Body of pancreas (tissue), 4 donors: ENCODE measurements at places on chromosomes 5 and 9. TPM values are rescaled to one million over a fixed set of nuclear protein-coding genes. Genes with fewer than 3 reads are reported as not detected.

Gene PCDHGB2
- total RNA-seq = 9.3 TPM

DNA sequence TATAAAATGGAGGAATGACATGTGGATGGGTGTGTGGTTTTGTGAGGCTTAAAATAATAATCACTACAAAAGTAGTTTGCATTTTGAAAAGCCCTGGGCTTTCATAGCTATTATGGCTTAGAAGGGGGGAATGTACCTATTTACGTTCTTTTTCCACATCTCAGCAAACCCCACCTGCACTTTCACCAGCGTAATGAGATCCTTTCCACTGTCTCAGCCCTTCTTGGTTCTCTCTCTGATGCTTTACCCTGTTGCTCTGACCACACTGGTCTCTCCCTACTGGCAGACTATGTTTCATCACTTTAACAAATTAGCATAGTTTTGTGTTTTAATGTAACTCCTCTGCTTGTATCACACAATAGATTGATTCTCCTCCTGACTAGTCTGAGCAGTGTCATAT lies 234.6 kb downstream of the DMRT2 start:
- no peak for DNase-seq

- DNase-seq = no peak
Observed at GRCh38 chr9:122609804-122610203, 4.7 kb upstream of the OR1Q1 start.

DNA sequence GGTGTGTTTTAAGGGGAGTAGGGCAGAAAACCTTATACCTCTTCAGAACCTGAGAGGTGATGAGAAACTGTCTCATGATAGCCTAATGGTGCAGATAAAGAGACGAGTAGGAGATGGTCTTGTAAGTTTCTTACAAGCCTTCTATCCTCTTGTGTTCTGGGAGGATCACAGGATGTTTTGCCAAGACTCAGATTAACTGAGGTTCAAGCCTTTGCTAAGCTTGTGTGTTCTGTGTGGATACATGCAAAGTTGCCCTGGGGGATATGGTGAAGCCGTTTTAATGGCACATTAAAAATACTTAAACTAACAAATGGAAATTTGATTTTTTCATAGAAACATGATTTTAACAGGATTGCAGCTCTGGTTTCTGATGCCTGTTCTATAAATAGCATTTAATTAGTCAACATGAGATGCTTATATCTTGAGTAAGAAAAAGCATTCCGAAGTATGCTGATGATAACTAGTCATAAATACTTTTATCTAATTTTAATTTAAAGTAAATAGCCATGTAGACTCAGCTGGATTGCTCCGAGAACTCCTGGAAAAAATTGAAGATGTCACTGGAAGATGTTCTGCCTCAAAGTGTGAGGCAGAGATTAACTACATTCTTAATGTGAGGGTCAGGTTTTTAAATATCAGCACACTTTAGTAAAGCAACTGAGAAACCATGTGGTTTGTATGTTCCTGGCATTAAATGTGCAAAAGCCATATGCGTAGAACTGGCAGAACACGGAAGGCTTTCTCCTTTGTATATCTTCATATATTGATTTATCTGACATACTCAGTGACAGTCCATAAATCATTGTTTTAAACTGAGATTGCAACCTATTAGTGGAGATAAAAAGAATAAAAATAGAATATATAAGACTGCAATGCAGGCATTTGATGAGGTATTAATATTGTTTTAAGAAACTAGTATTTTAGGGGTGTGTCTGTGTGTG lies 53.7 kb downstream of the IPO11 start:
- no peak for DNase-seq

DNA sequence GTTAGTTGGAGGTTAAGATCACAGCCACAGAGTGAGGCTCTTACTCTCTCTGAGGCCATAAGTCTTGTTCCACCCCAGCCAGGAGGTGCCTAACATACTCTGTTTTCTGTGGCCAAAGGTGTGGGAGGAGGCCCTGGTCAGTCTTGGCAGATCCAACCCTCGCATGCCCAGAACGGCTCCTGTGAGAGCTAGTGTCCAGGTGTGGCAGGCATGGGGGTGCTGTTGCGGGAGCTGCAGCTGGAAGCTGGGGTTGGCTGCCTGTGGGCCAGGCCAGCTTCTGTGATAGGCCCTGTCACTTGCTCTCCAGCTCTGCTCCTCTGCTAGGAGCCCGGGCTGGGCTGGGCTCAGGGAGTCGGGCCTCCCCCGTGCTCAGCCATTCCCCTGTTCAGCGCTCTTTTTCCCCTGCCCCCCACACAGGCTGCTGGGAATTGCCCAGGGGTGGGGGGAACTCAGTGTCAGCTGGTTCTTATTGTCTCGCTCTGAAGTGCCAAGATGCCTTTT lies 31.6 kb downstream of the IER5L start:
- no peak for DNase-seq

Gene GMCL2
- total RNA-seq = not detected

- no peak for DNase-seq
Observed at GRCh38 chr9:29006628-29007027, 1433.3 kb upstream of the C9orf72 start.

Gene ANKDD1B
- total RNA-seq = 0.52 TPM

Gene SEMA4D
- total RNA-seq = 15.6 TPM

DNA sequence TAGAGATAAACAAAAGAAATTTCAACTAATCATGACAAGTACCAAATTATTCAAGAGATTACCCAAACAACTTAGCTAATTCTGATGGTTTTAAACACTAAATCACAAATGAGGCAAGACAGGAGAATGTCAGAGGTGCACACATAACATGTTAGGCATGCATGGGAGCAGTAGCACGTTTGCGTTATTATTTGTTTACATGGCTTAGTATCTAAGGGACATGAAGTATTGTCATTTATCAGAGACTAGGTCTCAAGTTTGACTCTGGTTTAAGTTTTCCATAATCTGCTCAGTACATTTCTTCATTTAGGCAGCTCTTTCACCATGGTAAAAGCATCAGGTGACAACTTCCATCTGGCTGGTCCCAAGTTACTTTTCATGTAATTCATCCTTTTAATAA lies 244.1 kb upstream of the TNC start:
- no peak for DNase-seq

Gene RNF208
- total RNA-seq = 0.78 TPM

DNA sequence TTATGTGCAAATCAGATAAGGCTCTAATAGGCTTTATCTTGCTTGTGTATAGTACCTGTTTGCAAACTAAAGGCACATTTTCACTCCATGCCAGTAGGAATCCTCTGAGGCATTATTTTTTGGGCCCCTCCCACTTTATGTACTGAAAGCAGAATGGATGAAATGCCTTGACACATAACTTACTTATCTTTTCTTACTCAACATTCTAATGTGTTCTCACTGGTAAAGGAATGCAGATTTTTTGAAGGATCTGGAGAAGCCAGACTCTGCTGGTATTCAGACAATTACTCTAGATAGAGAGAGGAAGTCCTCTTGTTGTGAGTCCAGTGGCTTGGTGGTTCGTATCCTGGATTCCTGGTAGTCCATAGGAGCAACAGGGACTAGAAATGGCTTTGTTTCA lies 336.7 kb downstream of the CCDC171 start:
- DNase-seq = no peak

Gene PAEP
- total RNA-seq = not detected

Gene FAM153A
- total RNA-seq = 1.6 TPM

DNA sequence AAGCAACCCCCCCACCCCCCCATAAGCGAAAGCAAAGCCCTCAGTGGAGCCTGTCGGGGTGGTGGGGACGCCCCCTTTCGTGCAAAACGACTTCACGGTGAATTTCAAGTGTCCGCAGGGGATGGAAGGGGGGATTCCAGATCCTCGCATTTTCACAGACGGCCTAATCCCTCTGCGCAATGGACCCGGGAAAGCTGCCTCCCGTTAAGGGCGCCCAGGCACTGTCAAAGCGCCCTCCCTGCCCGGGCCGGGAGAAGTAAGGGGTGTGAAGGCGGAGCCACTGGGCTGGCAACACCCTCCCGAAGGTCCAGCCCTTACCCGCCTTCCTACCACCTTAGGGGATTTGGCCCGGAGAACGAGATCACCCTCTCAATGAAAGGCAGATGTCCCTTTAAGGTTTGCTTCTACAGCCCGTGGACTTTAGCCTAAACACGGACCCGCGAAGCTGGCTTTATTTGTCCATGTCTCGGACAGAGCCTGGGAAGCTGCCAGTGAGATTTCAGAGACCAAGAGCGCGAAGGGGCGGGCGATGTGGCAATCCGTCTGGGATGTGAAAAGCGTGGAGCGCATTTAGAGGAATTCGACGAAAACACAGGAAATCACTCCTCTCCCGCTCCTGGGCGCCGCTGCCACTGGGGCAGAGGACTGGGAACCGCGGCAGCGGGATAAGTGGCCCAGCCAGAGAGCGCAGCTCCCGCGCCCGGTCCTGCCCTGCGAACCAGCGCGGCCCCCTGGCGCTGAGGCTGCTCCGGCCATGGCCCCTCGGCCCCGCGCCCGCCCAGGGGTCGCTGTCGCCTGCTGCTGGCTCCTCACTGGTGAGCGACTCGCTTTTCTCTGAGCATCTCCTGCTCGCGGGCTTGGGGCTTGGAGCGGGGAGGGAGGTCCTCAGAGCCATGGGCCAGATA lies at the start of the genes ITGA1 and PELO:
TSS of gene ITGA1 (plus strand) at position 317 of the 905 bp plus-strand sequence. CDS start at position 755, 438 bp downstream.
TSS of gene PELO (plus strand) at position 317 of the 905 bp plus-strand sequence. CDS start 12,479 bp downstream, outside the sequence.
- DNase-seq = peak; percentile 70

Gene MAMDC4
- 25.7 TPM for total RNA-seq

GRCh38 chr5:131634666-131634995 lies 398 bp downstream of the RAPGEF6 start:
- DNase-seq = peak; percentile 63

DNA sequence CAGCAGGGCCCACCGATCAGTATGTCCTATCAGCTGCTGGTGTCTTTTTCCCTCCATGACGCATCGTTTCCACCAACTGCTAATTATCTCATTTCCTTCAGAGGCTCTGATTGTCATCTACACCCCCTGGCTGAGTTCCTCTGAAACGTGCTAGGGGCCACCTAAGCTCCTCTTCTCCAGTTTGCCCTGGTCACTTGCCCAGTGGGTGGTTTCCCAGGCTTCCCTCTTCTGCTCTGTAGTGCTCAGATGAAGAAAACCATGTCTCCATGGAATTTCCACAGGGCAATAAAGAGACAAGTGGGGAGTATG lies 65.3 kb downstream of the TSTD2 start:
- DNase-seq = no peak

Gene SLIT3
- 6.6 TPM for total RNA-seq

Gene CTXN3
- total RNA-seq = not detected

Gene ZER1
- 41.9 TPM for total RNA-seq

DNA sequence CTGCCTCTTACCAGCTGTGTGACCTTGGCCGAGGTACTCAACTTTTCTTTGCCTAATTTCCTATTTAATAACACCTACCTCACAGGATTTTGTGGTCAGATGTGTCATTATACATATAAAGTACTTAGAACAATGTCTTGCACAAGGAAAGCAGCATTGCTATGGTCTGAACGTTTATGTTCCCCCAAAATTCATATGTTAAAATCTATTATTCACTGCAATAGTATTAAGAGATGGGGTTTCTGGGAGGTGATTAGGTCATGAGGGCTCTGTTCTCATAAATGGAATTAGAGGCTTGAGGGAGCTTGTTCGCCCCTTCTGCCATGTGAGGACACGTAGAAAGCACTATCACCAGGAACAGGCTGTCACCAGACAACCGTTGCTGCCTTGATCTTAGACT lies 10.9 kb upstream of the RNF145 start:
- DNase-seq = no peak

GRCh38 chr5:14266171-14266570 lies 123.0 kb downstream of the TRIO start:
- DNase-seq = no peak

Gene TSSK1B
- not detected for total RNA-seq

DNA sequence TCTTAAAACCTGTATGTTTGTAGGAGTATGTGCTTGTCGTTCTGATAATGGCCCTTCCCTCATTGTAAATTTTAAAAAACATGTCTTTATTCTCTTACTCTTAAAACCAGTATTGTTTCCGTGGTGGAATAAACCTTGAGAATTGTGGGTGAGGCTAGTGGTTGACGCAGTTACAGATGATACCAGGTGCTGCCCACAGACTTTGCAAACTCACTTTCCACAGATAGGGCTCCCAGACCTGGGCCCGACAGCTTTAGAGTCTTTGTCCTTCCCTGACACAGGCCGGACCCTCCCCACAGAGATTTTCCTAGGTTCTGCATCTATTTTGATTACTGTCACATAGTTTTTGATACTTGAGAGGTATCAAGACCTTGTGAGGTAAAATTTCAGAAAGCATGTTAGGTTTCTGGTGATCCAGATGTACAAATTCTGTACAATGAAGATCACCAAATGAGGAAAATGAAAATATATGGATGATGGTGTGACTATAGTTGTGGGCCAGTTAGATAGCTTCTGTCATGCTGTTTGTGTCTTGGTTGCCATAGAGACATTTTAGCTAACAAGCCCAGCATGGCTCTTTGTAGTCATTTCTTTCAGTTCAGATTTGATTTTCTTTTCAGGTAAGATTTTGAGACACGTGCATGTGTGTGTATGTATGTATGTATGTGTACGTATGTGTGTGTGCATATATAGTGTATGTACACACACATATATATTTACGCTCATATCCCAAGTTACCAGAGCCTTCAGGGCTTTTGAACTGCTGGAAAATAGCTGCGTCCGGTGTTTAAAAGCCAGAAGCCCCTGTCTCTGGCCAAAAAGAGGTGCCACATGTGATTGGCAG lies 33.8 kb downstream of the DMRT1 start:
- DNase-seq = no peak

- DNase-seq = no peak
Observed at GRCh38 chr9:107983181-107983603, 493.6 kb upstream of the KLF4 start.

DNA sequence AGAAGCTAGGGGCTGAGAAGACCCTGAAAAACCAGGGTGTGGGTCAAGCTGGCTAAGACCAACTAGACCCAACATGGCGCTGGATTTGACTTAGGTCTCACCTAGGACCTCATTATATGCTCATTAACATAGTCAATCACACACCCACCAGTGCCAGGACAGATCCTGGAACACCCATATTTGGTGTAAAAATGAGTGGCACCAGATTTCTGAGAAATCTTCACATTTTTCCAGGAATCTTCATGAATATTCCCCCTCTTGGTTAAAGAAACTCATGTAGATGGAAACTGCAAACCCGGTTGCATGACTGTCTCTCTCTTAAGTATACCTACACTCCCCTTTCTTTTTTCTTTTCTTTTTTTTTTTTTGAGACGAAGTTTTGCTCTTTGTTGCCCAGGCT lies 17.9 kb upstream of the RAB14 start:
- DNase-seq = no peak

DNA sequence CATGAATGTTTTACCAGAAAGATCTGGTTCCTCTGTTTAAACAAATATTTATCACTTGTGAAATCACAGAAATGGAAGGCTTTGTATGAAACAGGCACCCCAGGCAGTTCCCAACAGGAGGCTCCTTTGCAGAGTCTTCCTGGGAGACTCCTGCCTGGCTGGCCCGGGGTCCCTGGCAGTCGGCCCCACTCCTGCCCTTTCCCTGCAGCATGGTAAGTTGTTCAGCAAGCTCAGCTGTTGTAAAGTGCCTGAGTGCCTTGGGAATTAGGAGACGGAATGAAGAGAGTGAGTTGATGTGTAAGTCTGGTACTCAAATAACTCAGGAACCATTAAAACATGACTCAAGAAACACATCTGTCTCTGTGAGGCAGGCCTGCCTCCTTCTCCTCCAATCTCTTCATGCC lies 17.5 kb upstream of the LHFPL2 start:
- DNase-seq = no peak

- no peak for DNase-seq
Observed at GRCh38 chr9:93922535-93922934, 32.6 kb downstream of the BARX1 start.
